ENCODE measurements at places on chromosomes 4 and X.

- no peak for DNase-seq
Measured at GRCh38 chr4:7910952-7911578, 28.6 kb downstream of the AFAP1 start.

DNA sequence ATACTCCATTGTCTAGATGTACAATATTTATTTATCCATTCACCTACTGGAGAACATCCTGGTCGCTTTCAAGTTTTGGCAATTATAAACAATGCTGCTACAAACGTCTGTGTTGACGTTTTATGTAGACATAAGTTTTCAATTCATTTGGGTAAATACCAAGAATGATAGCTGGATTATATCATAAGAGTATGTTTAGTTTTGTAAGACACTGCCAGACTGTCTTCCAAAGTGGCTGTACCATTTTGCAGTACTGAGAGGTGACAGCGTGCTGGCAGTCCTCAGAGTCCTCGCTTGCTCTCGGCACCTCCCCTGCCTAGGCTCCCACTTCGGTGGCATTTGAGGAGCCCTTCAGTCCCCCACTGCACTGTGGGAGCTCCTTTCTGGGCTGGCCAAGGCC is 253.3 kb upstream of the INTU start:
- DNase-seq: no peak

- peak; percentile 36 for DNase-seq
Measured at GRCh38 chr4:41594432-41594831, 56.5 kb downstream of the LIMCH1 start.

GRCh38 chr4:26052663-26053541 is 138.9 kb downstream of the SMIM20 start:
- DNase-seq: no peak

GRCh38 chrX:68685685-68686084 is 38.2 kb downstream of the STARD8 start:
- DNase-seq: no peak

GRCh38 chr4:114997576-114998247 is 115.7 kb downstream of the NDST4 start:
- no peak for DNase-seq

- no peak for DNase-seq
Measured at GRCh38 chr4:112859456-112860184, 189.8 kb upstream of the ANK2 start.

DNA sequence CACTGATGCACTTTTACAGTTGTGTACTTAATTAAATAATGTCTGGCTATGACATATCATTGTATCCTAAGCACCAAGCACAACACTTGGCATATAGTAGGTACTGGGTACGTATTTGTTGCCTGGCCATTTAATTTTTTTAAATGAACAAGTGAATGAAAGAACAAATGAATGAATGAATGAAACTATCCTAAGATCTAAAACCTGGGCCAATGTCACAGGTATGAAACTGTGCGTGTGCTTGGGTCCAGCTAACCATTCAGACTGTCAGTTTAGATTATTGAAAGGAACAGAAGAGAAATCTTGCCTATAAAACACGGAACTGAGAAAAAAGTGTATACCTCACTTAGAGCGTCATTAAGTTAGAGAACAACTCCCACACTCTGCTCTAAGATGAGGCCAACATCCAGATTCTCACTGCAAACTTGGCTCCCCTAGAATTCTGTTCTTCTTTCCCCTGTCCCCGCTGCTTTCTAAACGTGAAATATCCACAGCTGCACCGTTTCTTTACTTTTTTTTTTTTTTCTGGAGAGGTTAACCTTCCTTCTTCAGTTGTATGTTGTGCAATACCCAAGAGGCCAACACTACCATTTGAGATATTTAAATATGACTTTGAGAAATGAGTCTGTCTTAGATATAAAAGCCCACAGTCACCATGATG is 17.3 kb upstream of the SEL1L3 start:
- no peak for DNase-seq

Data from substantia nigra (tissue), 51 donors.